Progenitor cell of endocrine pancreas (in vitro differentiated cells): ENCODE measurements at places on chromosomes 11 and 22. TPM values are rescaled to one million over a fixed set of nuclear protein-coding genes. Genes with fewer than 3 reads are reported as not detected.

Gene LIMK2
- 41.9 and 44.7 TPM in 2 replicates for total RNA-seq

Gene SNX32
- 3.6 and 4.6 TPM in 2 replicates for total RNA-seq

Gene PTPN5
- total RNA-seq, result 11.3 and 12.6 TPM in 2 replicates

DNA sequence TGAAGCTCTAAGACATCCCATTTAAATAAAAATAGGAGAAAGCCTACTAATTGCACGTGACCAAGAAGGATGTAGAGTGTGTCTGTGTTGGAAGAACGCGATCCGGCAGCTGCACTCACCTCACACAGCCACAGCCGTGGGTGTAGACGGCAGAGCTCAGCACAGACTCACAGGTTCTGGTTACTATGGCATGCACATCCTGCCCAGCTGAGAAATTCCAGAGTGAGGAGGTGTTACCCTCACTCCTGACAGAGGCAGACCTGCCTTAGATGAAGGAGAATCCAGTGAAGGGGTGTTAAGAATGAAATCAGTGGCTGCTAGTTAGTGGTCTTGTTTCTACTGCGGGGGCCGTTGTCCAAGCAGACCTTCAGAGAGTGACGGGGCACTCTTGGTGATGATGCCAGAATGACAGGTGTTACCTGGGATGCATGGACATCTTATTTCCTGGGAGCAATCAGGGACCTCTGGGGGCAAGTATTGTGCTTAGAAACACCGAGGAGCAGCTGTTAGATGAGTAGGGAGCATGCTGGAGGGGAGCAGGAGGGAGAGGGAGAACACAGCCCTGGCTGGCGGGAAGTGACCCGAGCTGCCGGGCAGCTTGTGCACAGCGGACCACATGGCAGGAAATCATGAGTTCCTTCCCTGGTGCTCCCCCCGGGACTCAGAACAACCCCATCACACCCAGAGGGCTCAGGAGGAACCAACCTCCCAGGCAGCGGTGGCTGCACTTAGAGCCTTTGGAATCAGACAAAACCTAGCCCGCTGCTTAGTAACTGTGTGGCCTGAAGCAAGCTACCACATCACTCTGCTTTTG lies 12.3 kb downstream of the KCNJ5 start:
- peaks cover 85% of the 10 kb centered on the region for H3K27me3 ChIP-seq
- H3K36me3 ChIP-seq, result no peaks in the 10 kb centered on the region
- H3K4me3 ChIP-seq, result peak overlapping the region; percentile 44

DNA sequence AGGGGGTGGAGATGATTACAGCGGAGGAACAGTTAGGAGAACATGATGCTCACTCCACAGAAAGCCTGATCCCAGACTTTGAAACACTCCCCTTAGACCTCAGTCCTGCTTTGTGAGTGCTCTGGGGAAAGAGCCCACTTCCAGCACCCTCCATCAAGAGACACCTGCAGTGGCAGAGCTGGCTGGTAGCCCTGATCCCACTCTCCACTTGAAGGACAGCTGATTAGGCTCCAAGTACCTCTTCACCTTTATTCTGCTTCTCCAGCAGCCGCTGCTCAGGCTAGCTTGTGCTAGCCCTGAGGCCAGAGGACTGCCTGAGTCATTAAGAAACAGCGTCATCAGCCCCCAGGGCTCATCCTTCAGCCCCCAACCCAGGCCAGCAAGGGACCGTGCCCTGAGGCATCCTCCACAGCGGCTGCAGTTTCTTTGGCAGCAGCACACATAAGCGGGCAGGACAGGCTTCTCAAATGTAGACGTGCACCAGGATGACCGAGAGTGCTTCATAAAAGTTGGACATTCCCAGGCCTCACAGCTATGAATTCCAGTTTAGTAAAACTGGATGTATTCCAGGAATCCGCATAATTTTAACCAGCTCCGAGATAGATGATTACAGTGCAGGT lies 146.0 kb upstream of the TBCEL start:
- H3K4me3 ChIP-seq, result no peak overlapping the region
- H3K36me3 ChIP-seq, result no peaks in the 10 kb centered on the region
- peaks cover 4% of the 10 kb centered on the region for H3K4me1 ChIP-seq
- H3K27me3 ChIP-seq, result peaks cover 14% of the 10 kb centered on the region
- no peak for DNase-seq
